Stimulated activated CD4-positive, alpha-beta T cell treated with anti-CD3 and anti-CD28 coated beads, Interleukin-1b, Interleukin-23, amount 100 ng/mL, for 1 hour (primary cell): ENCODE measurements at places on chromosomes 11 and 22.

DNA sequence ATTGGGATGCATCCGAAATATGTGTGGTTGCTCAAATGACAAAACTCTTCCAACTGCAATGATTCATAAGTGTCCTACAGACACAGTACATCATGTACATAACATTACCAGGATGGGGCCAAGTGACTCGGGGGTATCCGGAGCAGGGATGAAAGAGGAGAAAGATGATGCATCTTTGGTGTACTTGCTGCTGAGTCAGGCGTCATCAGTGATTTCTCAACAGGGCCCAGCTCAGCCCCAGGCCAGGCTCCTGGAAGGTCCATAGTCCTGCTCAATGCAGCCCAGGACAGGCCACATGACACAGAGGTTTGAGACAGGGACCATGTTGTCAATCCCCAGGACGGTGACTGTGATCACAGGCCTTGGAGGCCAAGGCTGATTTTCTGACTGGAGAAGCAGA, 59.3 kb downstream of the GGTLC2 start:
- no peak for DNase-seq

- no peak for DNase-seq
Measured at GRCh38 chr11:11346303-11346702, 6.7 kb downstream of the CSNK2A3 start.

DNA sequence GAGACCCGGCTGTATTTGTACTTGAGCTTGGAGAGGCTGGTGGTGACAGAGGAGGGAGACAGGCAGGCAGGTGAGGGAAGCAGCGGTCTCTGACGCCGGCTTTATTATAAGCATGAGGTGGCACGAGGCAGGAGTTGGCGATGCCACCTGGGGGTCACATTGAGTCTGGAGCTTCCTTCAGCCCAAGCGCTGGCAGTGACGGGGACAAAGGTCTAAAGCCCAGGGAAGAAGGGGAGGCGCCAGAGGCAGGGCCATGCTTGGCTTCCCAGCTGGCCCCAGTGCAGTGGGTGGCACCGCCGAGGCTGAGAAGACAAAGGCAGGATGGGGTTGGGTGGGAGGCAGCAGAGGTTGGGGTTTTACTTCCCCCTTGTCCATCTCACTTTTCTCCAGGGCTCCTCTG, 4.5 kb downstream of the FXYD2 start:
- no peak for DNase-seq

GRCh38 chr22:23106906-23107367, 34.9 kb downstream of the RSPH14 start:
- no peak for DNase-seq

- no peak for DNase-seq
Measured at GRCh38 chr11:132126973-132127899, 756.8 kb downstream of the NTM start.

- DNase-seq: peak; percentile 84
Measured at GRCh38 chr22:41697126-41697775, 2.1 kb upstream of the MEI1 start.

- peak; percentile 24 for DNase-seq
Measured at GRCh38 chr11:123235117-123235655, 40.1 kb upstream of the CLMP start.
